ENCODE measurements at places on chromosomes 6 and 20.
A peak's percentile ranks its signal among the peaks of the same experiment; 100 is the strongest.

DNA sequence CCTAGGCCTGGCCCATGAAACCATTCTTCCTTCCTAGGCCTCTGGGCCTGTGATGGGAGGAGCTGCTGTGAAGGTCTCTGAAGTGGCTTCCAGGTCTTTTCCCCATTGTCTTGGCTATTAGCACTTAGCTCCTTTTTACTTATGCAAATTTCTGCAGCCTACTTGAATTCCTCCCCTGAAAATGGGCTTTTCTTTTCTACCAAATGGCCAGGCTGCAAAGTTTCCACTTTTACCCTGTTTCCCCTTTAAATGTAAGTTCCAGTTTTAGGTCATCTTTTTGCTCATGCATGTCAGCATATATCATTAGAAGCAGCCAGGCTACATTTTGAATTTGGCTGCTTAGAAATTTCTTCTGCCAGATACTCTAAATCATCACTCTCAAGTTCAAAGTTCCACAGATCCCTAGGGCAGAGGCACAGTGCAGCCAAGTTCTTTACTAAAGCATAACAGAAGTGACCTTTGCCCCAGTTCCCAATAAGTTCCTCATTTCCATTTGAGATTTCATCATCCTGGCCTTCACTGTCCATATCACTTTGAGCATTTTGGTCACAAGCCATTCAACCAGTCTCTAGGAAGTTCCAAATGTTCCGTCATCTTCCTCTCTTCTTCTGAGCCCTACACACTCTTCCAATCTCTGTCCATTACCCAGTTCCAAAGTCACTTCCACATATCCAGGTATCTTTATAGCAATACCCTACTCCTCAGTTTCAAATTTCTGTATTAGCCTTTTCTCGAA is 71.9 kb downstream of the TBC1D7 start:
- DNase-seq = no peak

DNA sequence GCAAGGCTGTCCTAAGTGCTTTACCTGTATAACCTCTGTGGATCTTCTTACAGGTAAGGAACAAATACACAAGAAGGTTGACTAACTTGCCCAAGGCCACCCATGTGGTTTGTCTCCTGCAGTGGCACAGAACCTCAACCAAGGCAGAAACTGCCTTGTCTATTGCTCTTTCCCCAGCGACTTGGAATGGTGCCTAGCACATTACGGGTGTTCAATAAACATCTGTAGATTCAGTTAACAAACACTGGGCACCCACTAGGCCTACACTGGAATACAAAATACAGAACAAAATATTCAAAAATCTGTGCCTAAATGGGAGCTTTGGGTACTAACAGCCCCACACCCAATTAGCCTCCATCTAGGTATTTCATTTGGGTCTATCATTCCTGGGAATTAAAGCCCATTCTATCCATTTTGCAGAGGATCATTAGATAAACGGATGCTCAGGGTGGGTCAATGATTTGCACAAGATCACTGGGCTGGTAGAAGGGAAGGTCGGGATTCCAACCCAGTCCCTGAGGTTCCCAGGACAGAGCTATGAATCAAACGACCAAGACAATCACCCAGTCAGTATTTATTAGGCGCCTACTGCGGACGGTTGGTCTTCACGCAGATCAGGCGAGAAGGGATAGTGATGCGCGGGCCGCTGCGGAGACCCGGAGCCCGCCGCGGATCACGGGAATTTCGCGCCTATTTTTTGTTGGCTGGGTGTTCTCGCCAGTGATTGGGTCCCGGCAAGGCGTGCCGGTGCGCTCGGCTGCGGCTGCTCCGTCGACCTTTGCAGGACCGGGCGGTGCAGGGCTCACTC is at the start of gene STK35:
Gene STK35, plus strand, starts transcription at position 771 of the 808 bp plus-strand sequence. CDS start 55 bp downstream, outside the sequence.
- peak; percentile 62 for DNase-seq

DNA sequence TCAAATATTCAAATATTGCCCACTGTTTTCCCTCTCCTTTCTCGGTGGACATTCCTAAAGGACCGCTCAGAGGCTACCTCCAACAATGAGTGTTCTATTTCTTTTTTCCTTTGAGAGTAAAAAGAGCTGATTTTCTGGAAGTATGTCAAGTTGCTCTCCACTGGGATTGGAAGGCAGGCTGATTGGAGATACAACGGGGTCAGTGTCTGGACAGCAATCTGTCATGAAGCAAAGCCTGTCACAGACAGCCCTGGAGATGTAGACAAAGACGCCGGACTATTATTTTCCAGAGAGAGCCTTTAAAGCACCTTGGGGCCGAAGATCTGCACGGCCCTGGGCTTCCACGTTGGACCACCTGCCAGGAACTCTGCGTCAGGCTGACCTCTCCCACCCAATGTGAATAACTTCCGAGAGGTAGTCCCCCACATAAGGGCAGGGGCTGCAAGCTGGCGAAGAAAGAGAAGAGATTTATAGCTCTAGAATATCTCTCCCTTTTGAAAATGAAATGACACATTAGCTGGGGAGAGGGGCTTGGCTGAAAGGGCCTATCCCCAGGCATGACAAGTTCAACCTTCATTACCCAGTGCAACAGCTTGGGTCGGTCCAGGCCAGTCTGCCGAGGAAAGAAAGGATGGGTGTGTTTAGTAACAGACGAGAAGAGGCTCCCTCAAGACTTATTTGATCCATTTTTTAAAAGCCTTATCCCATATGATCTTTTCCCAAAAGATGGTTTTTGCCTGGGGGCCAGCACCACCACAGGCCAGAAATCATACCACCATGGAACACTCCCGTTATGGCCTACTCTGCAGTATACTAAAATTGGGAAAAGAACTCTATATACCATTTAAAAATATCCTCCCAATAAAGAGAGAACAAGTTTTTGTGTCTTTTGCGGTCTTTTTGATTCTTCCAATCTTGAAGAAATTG is 131.1 kb downstream of the OLIG3 start:
- DNase-seq = no peak

GRCh38 chr6:75219263-75219662 is 13.4 kb upstream of the COL12A1 start:
- no peak for DNase-seq

- DNase-seq = no peak
Measured at GRCh38 chr6:148447521-148448230, 105.0 kb downstream of the SASH1 start.

GRCh38 chr6:104959026-104959858 is 2.3 kb downstream of the LIN28B start:
- DNase-seq = no peak

DNA sequence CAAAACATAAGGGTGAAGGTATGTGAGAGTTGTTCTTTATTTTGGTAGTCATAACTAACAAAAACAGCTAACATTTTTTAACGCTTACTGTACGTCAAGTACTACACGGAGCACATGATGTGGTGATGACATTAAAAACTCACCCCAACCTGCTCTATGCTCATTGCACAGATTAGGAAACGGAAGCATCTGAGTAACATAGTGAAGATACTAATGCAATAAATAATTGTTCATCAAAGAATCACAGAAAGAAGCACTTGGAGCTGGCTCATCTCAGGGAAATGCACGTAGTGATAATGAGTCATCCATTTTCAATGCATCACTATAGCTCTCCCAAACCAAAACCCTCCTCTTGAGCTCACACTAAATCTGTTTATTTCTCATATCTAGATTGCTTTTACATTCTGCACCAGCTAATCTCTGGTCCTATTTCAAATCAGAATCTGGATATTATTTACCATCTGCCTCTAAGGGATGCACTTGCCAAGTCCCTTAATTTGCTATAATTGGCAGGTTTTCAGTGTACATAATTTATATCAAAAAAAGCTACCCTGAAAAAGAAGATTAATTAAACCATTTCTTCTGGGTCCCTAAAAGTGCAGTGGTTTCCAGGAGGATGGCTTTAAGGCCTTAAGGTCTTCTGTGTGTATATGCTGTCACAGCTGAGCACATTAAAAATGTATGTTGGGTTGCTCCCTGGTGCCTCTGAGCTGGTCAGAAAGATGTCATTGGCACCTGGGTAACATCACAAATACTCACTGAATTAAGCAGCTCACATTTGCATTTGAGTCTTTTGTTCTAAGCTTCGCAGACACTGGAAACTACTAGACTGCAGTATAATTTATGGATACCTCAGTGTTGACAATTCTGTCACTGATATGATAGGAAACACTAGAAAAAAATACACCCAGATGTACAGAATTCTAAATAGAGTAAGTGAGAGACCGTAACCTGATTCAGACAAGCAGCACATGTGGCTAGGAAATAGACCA is 677.4 kb upstream of the CITED2 start:
- peak; percentile 80 for DNase-seq

GRCh38 chr6:121055572-121056163 is 278.6 kb downstream of the TBC1D32 start:
- peak; percentile 7 for DNase-seq

DNA sequence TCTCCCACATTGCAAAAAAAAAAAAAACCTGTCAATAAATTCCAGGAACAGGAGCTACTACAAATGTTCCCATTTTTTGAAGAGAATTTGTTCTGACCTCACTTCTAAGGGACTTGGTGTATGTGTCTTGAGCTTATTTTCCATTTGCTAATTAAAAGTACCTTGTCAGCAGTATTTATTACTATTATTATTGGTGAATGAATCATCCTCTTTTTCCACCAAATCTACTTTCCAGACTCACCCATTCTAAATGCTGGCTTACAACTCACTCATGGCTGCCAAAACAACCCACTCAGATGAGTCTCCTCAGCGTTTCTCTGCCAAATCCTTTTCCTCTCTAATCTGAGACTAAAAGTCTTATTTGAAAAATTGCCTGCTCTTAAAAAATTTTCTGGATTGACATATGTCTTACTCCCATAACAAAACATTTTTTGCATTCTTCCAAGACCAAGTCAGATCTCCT is 33.2 kb upstream of the TASP1 start:
- peak; percentile 94 for DNase-seq

DNA sequence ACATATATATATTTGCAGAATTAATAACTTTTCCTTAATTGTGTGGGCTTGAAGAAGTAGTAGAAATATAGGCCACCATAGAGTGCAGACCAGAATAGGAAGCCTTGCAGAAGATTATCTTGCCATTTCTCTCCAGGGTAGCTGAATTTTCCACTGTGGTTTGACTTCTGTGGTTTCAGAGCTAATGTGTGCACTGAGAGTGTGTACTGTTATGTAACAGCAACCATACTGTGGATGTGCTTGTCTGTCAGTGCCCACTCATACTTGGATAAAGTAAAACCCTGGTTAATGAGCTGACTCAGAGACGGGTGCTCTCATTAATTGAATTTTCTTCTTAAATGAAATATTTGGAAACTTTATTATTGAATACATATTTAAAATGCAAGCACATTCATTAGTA is 57.2 kb downstream of the CEP43 start:
- DNase-seq = no peak

- no peak for DNase-seq
Measured at GRCh38 chr6:15327271-15327670, 81.4 kb downstream of the JARID2 start.

GRCh38 chr6:21691685-21692346 is 98.3 kb downstream of the SOX4 start:
- DNase-seq = no peak

- no peak for DNase-seq
Measured at GRCh38 chr20:50517817-50518154, 7.6 kb downstream of the PTPN1 start.

GRCh38 chr6:89430201-89430962 is 2.6 kb upstream of the ANKRD6 start:
- DNase-seq = peak; percentile 54

DNA sequence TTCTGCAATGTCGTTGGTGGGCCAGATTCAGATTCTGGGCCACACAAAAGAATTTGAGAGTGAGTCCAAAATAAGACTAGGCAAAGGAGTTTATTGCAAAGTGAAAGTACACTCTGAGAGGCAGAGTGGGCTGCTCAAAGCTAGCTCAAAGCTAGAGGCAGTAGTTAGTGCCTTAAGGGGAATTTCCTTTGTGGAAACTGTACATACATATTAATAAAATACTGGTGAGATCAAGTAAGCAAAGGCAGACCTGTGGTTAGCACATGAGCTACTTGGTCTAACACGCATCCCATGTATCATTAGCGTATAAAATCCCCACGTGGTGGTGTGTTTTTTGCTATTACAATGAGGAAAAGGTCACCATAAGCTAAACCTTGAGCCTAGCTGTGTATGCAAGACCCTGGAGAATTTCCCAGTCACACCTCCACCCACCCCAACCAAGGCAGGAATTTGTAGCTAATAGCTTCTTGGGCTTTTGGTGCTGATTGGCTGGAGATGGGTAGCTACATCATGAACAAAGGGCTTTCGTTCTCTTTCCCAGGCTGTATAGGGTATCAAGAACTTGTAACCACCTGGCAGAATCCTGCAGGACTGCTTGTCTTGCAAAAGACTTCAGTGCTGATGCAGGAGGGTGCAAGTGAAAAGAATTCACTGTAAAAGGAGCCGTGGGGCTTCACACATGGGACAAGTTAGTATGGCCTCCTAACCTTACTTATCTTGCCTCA is 14.7 kb upstream of the TRIM26 start:
- DNase-seq = no peak

DNA sequence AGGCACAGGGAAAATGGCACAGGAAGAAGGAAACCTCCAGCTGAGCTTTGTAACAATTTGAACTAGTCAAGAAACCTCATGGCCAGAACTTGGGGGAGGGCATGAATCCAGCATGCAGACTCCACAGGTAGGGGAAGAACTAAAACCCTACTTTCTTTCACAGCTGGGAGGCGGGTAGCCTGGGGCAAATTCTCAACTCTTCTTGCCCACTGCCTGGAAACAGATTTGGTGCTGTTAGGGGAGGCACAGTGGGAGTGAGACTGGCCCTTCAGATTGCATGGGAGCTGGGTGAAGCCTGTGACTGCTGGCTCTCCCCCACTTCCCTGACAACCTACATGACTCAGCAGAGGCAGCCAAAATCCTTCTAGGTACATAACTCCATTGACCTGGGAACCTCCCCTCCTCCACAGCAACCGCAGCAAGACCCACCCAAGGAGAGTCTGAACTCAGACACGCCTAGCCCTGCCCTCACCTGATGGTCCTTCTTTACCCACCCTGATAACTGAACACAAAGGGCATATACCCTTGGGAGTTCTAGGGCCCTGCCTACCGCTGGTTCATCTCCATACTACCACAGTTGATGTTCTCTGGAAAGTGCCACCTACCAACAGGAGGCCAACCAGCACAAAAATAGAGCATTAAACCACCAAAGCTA is 37.2 kb upstream of the TRIM27 start:
- no peak for DNase-seq

GRCh38 chr6:8536122-8536521 is 100.8 kb upstream of the SLC35B3 start:
- DNase-seq = no peak

GRCh38 chr20:41344477-41344876 is 3.9 kb downstream of the LPIN3 start:
- DNase-seq = no peak
